CD4-positive, alpha-beta T cell treated with Interleukin-17A for 1 hour (primary cell): ENCODE measurements at places on chromosomes 4 and X.

DNA sequence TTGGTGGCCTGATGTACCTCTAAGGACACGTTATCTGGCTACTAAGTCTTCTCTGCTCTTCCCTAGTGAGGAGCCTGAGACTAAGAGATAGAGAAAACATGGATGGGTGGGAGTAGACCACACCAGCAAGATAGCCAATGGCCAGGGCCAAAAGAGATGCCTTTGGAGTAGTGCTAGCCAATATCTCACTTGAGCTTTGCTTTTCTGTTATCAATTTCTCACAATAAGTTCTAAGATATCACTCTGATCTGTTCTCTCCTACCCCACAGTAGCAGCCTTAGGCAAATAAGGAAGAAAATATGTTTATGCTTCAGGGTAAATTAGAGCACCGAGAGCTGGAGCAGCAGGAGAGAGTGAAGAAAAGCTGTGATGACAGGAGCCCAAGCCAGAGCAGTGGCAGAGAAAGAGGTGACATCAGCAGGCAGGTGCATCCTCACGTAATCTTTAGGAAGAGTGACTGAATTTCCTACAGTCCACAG, 343.9 kb upstream of the NOCT start:
- DNase-seq: no peak

DNA sequence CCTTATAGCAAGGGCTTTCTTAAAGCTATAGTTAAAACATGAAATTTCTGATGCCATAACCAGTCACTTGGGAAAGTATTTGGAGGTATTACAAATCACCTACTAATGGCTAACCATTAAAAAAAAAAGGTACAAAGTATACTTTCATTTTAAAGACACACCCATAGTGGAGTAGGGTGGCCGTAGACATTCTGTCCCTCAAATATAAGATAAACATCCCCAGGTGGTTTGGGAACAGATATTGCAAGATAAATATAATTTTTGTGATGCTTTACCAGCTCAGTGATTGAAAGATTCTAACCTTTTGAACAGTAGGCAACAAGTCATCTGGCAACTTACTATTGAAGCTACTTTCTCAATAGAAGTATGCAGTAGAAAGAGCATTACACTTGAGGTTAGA, 6.2 kb upstream of the FAT1 start:
- DNase-seq: no peak

- no peak for DNase-seq
Observed at GRCh38 chr4:1695913-1696312, 11.8 kb upstream of the FAM53A start.

DNA sequence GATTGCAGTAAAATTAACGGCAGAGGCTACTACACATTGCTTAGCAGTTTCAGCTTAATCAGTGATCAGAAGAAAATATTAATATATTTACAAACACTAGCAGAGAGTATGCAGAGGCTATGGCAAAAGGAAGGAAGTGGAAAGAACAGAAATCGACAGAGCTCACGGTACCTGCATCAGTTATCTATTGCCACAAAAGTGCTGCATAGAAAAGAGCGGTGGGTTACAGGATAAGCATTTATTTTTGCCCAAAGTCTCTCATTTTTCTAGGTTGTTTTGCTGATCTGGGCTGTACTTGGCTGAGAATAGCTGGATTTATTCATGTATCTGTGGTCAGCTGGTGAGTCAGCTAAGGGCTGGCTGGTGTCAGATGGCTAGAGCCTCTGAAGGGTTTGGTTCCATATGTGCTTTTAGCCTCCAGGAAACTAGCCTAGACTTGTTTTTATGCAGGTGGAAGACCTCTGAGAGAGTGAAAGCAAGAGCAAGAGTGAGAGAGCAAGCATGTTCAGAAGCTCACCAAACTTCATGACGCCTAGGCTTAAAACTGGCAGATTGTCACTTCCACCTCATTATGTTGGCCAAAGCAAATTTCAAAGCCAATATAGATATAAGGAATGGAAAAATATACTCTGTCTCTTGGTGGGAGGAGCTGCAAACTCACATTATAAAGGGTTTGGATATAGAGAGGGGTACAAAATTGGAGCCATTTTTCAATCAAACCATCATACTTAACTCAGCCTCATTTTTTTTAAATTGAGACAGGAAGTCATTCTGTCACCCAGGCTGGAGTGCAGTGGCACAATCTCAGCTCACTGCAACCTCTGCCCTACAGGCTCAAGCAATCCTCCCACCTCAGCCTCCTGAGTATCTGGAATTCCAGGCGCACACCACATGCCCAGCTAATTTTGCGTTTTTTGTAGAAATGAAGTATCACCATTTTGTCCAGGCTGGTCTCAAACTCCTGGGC, 153.2 kb upstream of the RPL34 start:
- peak; percentile 19 for DNase-seq

GRCh38 chrX:103467887-103468286, 51.4 kb downstream of the RAB40A start:
- DNase-seq: no peak

DNA sequence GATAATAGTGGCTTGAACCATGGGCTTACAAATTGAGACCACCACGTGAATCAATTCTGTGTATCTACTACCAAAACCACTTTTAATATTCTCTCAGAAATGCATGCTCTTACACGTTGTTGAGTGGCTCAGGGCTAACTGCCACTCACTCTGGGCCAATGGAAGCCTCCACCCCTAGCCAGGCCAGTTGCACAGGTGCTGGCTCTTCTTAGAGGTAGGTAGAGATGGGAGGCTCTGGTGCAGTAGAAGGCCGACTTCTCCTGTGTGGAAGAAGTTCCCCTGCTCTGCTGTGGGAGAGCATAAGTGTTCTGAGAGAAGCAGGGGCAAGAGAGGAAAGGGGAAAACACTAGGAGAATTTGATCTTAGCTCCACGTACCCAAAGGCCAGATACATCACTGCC, 25.0 kb upstream of the BBS12 start:
- DNase-seq: no peak

- no peak for DNase-seq
Observed at GRCh38 chr4:44425614-44426208, 22.9 kb downstream of the KCTD8 start.
